ENCODE measurements at places on chromosomes 5 and 9.

DNA sequence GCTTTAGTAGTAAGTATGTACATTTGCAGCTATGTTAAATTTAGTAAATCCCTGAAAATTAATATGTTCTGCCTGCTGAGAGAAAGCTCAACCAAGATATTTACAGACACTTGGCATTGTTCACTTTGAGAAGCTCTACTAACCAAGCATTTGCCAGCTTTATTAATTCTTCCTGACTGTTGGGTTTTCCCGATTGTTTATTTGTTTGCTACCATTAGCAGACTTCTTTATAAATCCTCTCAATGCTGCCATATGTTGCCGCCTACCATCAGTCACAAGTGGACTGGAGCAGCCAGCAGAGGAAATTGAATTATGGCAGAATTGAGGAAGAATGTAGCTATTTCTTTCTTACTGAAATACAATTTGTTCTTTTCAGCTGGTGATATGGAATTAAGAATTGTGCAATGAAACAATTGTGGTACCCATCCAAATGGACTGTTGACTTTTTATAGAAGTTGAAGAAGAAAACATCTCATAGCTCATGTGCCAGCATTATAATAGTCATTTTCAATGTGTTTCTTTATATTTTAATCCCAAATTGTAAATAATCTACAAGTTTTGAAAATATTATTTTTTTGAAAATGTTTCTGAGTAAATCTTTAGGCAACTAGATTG, 588.7 kb upstream of the CDH6 start:
- no peak for DNase-seq

DNA sequence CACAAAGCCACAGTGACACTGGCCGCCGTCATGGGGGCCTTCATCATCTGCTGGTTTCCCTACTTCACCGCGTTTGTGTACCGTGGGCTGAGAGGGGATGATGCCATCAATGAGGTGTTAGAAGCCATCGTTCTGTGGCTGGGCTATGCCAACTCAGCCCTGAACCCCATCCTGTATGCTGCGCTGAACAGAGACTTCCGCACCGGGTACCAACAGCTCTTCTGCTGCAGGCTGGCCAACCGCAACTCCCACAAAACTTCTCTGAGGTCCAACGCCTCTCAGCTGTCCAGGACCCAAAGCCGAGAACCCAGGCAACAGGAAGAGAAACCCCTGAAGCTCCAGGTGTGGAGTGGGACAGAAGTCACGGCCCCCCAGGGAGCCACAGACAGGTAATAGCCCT, 26.1 kb downstream of the HRH2 start:
- DNase-seq: no peak

- DNase-seq: no peak
Observed at GRCh38 chr9:125672876-125673275, 34.1 kb downstream of the MAPKAP1 start.

DNA sequence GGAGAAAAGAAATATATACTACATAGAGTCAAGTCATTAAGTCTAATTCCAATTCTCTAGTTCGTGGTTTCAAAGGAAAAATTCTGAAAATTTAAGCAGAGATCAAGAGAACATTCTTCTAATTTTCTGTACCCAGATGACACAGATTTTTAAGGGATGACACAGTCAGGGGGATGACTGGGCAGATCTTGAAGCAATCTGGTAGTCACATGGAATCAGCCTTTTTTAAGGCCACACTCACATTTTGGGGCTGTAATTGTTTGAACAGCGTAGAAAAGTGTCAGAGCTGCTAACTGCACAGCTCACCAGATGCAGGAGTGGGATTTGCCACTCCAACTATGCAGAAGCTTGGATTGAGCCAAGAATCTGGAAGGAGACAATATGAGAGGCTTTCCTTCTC, 20.4 kb downstream of the PDE4D start:
- no peak for DNase-seq

- DNase-seq: no peak
Observed at GRCh38 chr9:135035781-135036760, 51.4 kb upstream of the OLFM1 start.

GRCh38 chr5:10289353-10289752, 18.3 kb downstream of the CMBL start:
- DNase-seq: no peak
